ENCODE measurements at places on chromosomes 1 and 21.
A peak's percentile ranks its signal among the peaks of the same experiment; 100 is the strongest.

GRCh38 chr1:206006946-206007345 is 3.8 kb upstream of the RAB7B start:
- no peak for DNase-seq

DNA sequence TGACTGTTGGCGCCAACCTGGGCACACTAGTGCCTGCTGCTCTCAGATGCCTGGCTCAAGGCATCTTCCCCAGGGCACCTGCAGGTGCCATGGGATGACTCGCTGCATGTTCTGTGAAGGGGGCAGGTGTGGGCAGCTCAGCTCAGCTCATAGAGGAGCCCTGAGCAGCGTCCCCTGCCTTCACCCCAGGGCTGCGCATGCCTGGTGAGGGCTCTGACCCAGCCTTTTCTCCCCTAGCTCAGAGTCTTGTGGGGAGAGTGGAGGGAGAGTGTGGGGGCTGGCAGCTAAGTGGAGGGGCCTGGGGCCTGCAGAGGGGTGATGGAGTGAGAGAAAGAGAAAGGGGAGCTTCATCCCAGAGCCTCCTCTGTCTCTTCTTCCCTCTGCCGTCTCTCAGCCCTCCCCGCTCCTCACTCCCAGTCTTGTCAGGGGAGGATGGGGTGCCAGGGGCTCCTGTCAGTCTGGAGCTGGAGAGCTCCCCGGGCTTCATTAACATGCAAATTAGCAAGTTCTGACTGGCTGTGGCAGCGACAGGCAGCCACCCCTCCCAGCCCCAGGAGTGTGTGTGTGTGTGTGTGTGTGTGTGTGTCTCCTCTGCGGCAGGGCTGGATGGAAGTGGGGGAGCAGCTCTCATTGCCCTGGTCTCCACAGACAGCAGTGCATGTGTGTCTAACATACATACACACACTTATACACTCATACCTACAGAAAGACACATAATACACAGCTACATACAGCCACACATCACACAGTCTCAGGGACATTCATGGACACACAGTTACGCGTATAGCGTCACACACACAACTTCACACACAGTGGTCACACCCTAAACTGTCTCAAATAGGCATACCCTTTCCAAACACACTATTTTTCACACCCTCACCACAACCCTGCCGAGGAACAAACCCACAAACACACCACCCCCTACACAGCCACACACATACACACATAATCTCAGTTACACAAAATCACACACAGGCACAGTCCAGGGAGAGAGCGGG is 34.0 kb downstream of the FOXO6 start:
- no peak for DNase-seq

GRCh38 chr1:113551728-113552127 is 161.4 kb downstream of the MAGI3 start:
- DNase-seq: no peak

DNA sequence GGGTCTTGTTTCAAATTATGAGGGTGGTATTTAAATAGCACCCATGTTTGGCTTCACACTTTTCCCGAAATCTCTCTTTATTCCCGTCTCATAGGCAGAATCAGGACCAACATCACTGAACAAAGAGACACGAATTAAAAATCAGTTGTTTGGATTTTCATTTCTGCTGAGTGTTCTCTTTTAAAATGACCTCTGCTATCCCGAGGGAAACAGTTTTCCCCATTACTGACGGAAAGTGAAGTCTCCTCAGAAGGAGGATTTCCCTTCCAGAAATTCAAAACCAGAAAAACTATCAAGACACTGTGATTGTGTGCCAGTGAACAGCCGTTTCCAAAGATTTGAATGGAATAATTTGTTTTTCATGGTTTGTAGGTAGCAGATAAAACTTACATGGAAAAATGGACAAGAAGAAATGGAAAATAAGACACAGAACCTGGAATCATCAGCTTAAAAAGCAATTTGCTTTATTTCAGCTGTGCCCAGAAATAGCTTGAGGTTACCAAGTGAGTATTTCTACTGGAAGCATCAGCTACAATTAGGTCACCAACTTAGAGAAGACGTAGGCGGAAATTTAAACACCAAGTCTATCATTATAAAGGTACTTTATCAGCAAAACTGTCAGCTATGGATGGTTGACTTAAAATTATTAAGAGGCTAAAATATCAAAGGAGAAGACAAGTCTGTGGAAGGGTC is 68.5 kb downstream of the RUNX1 start:
- DNase-seq: no peak

DNA sequence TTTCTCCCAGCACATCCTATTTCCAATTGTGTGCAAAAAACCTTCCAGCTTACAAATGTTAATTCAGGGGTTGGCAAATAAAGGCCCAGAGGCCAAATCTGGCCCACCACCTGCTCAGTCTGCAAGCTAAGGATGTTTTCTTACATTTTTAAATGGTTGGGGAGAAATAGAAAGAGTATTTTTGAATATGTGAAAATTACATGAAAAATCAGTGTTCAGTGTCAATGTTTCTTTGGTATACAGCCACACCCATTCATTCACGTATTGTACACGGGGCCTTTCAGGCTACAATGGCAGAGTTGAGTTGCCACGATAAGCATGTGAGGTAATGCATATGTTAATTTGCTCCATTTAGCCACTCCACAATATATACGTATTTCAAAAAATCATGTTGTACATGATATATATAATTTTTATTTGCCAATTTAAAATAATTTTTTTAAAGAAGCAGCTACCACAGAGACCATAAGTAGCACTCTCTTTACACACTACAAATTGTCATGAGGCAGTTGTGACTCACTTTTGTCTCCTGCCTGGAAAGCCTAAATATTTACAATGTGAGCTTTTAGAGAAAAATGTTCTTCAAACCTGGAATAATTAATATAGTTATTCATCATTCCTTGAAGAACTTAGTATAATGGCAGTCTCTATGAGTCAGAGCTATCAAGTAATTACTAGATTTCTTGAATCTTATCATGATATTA is 189.6 kb downstream of the SMYD3 start:
- no peak for DNase-seq

DNA sequence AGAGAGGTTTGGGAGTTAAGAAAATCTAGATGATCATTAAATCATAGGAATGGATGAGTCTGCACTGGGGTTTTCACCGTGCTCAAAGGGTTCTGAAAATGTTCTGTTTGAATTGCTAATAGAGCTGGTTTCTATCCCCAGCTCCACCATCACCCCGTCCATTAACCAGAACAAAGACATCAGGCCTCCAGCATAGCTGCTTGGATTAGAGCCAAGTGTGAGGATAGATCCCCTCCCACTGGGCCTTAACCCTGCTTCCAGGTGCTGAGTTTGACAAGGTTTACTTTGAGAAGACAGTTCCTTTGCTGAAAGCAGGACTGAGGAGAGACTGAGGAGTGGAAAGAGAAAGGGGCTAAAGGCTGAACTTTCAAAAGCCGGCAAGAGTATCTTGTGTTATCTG is 48.3 kb downstream of the MPZL1 start:
- DNase-seq: no peak

GRCh38 chr1:24551960-24552571 is 3.8 kb upstream of the NCMAP start:
- DNase-seq: no peak

DNA sequence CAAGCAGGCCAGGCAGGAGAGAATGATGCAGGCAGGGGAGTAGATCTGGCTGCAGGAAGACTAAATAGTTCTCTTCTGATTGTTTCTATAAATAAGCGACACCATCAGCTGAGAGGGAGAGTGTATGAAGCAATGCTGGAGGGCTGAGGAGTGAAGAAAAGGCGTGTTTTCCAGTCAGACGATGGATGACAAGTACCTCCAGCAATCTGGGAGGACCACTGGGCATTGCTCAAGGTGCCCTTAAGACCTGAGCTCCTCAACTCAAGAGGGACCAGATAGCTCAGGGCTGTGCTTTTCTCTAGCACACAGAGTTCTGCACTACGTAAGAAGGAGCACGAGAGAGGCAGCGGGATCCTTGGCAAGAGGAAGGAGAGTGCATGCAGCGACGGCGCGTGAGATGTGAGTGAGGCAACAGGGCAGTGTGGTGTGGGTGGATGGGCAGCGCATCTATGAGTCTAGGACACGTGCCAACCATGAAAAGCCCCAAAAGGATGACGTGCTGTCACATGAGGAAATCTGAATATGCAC is 36.0 kb downstream of the PABPC4 start:
- no peak for DNase-seq

DNA sequence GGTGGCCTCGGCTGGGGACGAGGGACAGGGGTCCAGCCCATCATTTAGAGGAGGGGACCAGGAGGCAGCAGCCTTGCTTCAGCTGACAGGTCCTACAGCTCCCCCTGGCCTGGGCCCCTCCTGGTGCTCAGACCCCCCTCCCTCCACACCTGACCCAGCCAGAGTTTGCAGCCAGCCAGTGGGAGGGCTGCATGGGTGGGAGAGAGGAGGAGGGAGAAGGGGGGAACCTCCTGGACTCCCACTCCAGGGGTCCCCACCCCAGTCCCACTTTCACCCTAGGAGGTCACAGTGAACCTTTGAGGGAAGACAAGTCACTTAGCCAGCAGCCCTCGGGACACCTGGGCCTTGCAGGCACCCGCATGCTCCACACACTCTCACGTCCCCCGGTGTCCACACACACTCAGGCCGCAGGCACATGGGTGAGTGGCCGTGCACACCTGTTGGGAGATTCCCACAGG is 108.9 kb upstream of the ZBTB40 start:
- no peak for DNase-seq

- DNase-seq: peak; percentile 76
Observed at GRCh38 chr1:201020040-201020591, 3.4 kb downstream of the KIF21B start.

DNA sequence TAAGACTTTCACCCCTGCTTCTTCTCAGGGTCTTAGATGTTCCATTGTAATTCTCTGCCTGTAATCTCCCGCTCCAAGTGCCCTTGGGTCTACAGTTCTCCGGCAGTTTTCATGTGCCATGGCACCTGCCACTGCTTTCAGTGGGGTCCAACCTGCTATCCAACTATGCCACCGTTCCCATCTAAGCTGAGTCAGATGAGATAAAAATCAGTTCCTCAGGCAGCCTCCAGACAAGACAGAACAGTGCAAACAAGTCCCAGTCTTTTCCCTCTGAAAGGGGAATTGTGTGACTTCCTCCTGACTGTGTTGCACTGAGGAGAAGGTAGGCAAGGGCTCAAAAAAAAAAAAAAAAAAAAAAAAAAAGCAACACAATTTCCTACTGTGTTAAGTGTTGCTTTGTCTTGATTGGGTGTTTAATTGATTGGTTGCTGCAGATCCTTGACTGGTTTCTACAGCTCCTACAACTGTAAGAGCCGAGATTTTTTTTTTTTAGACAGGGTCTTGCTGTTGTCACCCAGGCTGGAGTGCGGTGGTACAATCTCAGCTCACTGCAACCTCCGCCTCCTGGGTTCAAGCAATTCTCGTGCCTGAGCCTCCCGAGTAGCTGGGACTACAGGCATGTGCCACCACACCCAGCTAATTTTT is 50.7 kb downstream of the EBNA1BP2 start:
- no peak for DNase-seq

GRCh38 chr21:21969211-21969610 is 971.0 kb downstream of the NCAM2 start:
- no peak for DNase-seq

DNA sequence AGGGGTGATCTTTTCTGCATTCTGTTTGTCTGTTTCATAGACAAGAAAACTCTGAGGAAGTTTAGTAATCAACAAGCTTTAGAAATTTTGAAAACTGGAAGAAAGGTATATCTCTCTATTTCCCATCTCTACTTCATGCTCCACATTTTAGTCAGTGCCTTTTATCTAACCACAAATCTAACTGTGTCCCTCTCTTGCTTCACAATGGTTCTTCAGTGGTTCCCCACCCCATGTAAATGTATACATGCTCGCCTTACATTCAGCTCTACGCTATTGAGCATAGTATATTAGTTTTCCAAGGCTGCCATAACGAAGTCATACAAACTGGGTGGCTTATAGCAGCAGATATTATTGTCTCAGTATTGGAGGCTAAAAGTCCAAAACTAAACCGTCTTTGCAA is 14.4 kb upstream of the SAMSN1 start:
- no peak for DNase-seq

- DNase-seq: no peak
Observed at GRCh38 chr1:59592924-59593323, 221.8 kb upstream of the HOOK1 start.

GRCh38 chr1:18668750-18669404 is 38.2 kb downstream of the PAX7 start:
- DNase-seq: no peak

- DNase-seq: no peak
Observed at GRCh38 chr1:15696956-15697521, 12.9 kb downstream of the PLEKHM2 start.

GRCh38 chr1:246837418-246838117 is 94.2 kb downstream of the AHCTF1 start:
- no peak for DNase-seq

- DNase-seq: no peak
Observed at GRCh38 chr1:34276606-34277005, 99.9 kb downstream of the C1orf94 start.

- DNase-seq: no peak
Observed at GRCh38 chr1:155136748-155137147, 1.1 kb downstream of the SLC50A1 start.

GRCh38 chr1:230430499-230430898 is 4.4 kb upstream of the PGBD5 start:
- no peak for DNase-seq

GRCh38 chr1:36367066-36367465 is 18.7 kb downstream of the STK40 start:
- no peak for DNase-seq

DNA sequence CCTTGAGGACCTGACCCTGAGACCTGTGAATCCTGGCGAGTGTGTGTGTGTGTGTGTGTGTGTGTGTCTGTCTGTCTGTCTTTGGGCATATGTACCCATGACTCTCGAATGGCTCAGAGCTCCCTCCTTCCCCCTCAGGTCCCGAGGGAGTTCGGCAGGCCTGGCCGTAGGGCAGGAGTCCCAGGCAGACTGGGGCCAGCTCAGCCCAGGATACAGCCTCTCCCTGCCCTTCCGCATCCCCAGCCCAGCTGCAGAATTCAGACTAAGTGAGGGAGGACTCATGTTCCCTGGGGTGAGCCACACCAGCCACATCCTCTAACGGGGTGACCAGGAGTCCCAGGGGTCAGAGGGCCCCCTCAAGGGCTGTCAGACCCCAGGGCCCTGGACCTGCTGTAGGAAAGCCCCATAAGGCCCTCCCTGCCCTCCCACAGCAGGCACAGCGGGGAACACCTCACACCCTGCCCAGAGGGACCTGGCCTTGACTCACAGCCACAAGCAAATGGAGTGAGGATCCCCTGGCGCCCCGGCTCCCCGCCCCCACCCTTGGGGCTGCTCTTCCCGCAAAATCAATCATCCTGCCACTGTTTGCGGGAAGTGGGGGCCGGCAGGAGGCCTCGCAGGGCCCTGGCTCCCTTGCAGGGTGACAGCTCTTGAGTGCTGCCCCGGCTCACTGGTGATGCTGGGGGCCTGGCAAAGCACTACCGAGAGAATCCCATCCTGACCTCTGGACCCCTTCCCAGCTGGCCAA is 101.7 kb upstream of the CASZ1 start:
- no peak for DNase-seq

- DNase-seq: no peak
Observed at GRCh38 chr21:33721081-33721480, 78.8 kb downstream of the ITSN1 start.

DNA sequence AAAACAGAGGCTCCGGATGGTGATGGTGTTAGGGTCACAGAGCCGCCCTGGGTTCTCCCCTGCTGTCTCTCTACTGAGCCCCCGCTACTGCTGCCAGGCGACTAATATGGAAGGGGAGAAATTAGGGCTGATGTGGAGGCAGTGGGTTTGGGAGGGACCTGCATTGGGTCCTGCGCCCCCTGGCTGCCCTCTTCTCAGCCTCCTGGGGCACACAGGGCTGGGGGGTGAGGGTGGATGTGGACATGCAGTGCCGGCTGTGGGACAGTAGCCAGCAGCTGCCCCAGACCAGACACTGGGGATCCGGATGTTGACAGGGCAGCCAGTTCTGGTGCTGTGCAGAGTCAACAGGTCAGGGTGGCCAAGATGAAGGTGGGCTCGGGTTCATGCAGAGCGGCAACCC is 1.5 kb upstream of the CLCNKB start:
- no peak for DNase-seq

Data from D721Med (cell line).